ENCODE measurements at places on chromosomes 3 and 15.

DNA sequence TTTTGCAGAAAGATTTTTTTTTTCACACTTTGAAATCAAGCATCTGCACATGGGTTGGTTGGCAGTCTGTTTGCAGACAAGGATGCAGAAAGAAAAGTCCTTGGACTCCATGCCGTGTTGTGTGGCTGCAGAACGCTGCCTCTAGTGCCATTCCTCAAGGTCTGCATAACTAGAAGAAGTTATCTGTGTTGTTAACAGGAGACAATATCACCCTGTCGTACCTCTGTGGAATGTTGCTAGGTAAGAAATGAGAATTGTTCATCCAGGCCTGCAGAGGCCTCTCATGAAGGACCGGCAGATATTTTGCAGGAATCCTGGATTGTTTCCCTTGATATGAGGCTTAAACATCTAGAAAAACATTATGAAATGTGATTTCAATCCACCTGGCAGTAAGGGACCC, 58.5 kb upstream of the PPARG start:
- DNase-seq = no peak

DNA sequence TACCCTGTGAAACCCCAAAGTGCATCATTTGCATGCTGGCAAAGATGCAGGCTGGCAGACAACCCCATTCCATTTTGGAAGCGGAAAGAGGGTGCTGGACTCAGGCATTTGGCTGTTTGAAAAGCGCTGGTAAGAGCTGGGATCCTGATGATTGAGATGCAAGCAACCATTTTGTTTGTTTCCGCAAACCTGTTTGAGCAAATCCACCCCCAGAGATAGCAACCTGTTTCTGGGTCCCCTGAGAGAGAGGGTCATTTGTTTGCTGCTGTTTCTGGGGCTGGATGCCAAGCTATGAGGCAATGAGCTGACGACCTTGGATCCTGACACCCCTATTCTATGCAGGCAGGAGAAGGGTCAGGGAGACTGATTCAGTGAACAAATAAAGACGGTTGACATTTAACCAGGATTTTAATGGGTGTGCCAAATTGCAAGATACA, 9.8 kb downstream of the SLC6A1 start:
- DNase-seq = no peak

DNA sequence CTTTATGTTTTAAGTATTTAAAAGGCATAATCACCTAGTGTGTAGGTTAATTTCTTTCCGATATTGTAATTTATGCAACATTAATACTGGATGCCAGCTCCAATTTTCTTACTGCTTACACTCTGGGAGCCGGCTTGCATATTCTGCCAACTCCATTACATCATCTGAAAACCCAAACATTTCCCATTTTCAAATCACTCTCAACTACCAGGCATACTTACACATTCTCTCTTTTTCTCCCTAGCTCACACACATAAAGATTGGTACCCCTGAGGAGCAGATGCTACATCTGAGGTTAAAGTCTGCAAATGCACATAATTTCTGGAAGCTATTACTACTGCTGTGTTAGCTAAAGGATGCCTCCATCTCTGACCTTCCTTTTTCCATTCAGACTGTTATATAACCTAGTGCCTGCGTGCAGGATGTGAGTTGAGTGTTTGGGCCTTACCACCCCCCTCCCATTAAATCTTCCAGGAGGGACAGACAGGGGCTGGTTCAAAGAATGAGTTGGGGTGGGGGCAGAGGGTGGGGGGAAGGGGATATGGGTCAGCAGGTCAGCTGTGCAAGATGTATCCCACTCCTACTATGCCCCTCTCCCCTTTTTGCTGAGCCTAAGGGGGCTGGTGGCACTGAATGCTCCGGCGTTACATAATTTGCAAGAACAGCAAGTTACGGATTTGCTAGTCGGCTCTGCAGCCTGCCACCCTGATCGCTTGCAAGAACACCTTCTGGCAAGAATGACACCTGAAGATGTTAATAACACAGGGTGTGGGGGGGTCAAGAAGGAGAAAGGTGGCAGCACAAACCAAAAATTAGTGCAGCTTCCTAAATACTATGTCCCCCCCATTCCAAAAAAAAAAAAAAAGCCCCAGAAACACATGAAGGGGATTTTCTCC, 2.5 kb downstream of the RORA start:
- no peak for DNase-seq

GRCh38 chr15:67564021-67564967, 21.8 kb downstream of the MAP2K5 start:
- DNase-seq = no peak

- no peak for DNase-seq
Observed at GRCh38 chr3:43075904-43076661, 29.8 kb downstream of the POMGNT2 start.

GRCh38 chr3:172201136-172201869, 161.9 kb downstream of the FNDC3B start:
- DNase-seq = no peak

DNA sequence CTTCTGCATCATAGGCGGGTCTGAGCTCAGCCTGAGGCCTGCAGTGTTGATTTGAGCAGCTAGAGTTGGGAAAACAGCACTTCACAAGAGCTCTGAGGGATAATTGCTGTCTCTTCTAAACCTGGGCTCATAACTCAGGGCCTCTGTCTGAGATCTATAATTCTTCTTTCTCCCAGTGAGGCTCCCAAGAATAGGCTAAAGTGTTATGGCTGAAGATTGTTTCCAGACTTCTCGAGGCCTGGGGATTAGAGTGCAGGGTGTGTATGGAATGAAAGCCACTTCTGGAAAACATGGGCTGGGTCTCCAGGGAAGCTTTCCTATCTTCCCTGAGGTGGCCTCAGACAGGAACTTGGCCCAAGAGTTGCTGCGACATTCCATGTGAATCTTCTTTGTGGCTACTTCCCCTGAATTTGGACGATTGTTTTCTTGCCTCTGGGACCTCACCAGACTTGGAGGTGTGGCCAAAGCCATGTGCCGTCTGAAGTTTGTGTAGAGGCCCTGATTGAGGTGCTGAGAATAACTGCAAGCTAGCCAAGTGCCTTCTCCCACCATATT, 26.5 kb downstream of the MTMR14 start:
- DNase-seq = no peak

DNA sequence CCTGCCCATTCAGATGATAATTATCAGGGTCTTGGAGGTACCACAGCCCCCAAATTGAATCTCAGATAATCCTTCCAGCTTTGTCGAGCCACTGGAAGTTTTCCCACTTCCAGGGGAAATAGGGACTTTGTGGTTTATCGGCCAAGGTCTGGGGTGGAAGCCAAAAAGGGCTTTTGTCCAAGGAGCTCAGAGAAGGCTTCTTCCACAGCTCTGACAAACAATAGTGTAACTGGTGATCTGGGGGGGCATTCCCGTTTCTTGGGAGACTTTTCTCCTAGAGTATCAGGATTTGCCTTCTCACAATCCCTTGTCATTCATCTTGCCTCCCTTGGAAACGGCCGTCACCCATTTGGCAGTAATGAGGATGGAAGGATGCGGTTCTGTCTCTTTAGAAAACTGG, 18.4 kb downstream of the SRGAP3 start:
- DNase-seq = no peak

- DNase-seq = no peak
Observed at GRCh38 chr3:15860014-15860934, 62.5 kb upstream of the ANKRD28 start.

- no peak for DNase-seq
Observed at GRCh38 chr15:74200871-74201419, 1.6 kb downstream of the STRA6 start.

GRCh38 chr3:94081884-94082283, 19.0 kb downstream of the NSUN3 start:
- DNase-seq = no peak

- DNase-seq = no peak
Observed at GRCh38 chr15:28899061-28899738, 13.4 kb downstream of the APBA2 start.

GRCh38 chr3:147940405-147941193, 531.4 kb downstream of the ZIC1 start:
- no peak for DNase-seq

- no peak for DNase-seq
Observed at GRCh38 chr3:98529856-98530459, 1.8 kb upstream of the GPR15 start.

DNA sequence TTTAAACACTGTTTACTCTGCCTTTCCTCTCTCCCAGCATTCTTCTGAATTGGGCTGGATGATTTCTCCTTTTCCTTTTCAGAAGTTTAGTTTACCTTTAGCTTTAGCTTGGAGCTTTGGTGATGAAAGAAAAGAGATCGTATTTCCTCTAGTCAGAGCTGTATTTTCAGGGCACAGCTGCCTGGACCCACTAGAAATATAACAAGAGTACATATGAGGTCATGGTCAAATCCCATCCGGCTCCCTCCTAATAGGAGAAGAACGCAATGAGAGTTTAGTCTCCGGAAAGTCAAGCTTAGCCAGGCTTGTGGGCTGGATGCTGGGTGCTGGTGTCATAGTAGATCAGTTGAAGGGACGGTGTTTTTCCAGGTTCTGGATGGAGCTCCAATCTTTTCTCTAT, 177.1 kb upstream of the PFN2 start:
- DNase-seq = no peak

DNA sequence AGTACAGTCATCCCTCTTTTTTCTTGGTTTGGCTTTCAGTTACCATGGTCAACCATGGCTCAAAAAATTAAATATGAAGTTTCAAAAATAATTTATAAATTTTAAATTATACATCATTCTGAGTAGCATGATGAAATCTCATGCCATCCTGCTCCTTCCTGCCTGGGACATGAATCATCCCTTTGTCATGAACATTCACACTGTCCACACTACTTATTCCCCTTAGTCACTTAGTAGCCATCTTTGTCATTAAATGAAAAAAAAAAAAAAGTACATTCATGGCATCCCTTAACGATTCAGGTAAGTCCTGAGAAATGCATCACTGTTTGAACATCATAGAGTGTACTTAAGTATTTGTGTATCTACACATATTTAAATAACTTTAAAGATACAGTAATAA, 1046.3 kb downstream of the ROBO2 start:
- DNase-seq = no peak

DNA sequence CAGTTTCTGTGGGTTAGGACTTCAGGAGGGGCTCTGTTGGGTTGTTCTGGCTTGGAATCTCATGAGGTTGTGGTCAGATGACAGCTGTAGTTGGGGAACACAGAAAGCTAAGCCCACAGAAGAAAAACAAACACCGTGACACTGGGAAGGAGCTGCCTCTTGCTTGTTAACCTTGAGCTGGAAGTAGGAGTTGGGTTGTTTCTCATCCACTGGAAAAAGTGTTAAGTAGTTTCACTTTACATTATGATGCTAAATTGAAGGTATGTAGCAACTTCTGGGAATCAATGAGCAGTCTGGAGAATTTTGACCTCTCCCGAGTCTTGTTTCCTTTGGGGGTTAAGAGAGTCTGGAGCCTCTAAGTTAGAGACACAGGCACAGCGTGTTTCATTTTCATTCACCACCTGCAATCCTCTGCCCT, 20.4 kb downstream of the HACD3 start:
- no peak for DNase-seq

DNA sequence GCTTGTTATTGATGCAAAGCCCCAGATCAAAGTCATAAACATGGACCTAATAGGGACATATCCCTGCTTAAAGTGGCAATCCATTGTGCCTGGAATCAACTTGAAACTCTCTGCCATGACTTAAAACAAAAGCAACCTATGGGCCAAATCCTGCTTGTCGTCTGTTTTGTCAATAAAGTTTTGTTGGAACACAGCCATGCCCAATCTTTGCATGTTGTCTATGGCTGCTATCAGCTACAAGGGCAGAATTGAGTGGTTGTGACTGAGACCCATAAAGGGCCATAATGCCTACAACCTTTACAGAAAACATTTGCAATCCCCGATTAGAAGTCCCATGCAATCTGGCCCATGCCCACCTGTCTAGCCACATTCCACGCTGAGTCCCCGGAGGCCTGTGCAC, 235.4 kb downstream of the PLCL2 start:
- DNase-seq = no peak

GRCh38 chr15:38242055-38242454, 10.6 kb upstream of the SPRED1 start:
- DNase-seq = no peak

DNA sequence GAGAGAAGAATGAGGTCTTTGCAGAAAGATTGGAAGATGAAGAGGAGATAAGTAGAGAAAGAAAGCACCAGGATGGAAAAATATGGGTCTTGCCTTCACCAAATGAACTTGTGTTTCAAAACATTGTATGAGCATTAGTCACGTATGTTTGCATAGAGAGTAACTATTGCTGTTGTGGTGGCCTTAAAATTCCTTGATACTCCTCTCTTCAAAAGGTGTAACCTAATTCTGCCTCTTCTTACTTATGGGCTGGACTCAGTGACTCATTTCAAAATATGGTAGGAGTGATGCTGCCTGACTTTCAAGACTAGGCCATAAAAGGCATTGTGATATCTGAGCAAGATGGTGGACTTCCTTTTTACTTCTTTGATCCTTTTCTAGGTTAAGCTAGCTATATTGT, 228.7 kb upstream of the ZNF385D start:
- no peak for DNase-seq

DNA sequence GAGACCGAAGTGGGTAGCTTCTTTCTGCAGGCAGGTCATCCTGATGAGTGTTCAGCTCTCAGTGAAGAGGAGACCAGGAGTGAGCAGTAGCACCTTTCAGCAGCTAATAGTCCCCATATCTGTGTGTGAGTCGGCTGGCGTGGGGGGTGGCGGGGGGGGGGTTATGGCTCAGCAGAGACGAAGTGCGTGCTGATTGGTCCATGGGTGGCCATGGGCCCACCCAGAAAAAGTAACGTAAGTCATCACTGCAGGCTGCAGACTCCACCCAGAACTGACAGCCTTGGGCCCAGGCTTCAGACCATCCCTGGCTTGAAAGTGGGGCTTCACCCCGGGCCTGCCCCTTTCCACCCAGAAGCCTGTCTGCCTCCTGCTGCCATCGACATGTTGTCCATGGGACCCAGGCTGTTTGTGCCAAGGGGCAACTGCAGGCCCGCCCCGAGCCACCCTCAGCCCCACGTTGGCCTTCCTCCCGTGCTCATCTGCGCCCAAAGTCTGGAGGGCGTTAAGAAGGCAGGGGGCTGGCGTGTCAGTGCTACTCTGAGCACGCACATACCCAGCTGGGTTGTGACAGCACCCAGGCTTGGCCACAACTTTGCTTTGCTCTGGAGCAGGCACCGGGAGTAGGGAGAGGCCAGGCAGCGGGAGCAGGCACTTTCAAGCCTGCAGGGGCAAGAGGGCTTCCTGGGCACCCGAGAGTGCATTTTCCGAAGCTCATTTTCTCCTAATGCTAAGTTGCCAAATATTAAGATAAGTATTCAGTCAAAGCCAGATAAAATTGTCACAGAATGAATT, 511.7 kb upstream of the CDIN1 start:
- no peak for DNase-seq

GRCh38 chr3:22244761-22245521, 493.9 kb upstream of the ZNF385D start:
- no peak for DNase-seq

- DNase-seq = no peak
Observed at GRCh38 chr15:39511000-39511915, 69.6 kb upstream of the THBS1 start.

GRCh38 chr3:195064300-195064931, 206.5 kb downstream of the XXYLT1 start:
- DNase-seq = no peak

DNA sequence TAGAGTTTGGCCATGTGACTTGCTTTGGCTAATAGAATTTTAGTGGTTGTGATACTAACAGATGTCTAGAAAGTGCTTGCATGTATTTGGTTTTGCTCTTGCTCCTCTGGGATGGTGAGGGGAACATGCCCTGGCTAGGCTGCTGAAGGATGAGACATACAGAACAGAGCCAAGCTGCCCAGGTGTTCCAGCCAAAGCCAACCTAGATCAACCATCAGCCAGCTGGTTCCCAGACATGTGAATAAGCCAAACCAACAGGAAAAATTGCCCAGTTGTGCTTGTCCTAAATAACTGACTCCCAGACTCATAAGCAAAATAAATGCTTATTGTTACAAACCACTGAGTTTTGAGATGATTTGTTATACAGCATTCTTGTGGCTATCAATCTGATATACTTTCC, 292.6 kb downstream of the SUCLG2 start:
- no peak for DNase-seq

Data from NCI-H187 treated with DMSO at 0.1 percent for 48 hours (cell line).